ENCODE measurements at places on chromosomes 5 and 9. TPM values are rescaled to one million over a fixed set of nuclear protein-coding genes. Genes with fewer than 3 reads are reported as not detected.

MEGF10 gene
- total RNA-seq, result 0.28 TPM

MELK gene
- 57.7 TPM for total RNA-seq

LPAR1 gene
- not detected for total RNA-seq

DNA sequence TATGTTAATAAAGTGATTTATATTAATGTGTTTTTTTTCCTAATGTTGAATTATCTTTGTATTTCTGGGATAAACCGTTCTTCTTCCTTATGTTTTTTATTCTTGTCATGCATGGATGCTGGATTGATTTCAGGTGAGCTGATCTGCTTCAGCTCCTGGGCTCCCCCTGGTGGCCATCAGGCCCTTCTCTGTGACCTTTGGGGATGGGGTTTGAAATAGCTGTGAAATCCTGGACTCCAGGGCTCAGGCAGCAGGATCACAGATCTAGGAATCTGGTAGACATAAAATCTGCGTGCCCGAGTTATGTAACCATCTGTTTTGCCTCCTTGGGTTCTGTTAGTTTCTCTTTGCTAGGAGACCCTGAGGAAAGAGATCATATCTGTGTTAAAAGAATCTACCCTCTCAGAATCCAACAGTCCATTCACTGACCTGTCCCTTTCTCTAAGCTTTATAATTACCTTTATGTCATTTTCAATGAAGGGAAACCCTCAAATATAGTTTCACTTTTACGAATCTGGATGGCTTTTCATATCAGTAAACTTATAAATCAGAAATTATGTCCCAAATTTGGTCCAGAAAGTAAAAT lies 12.2 kb upstream of the OR13J1 start:
- ATAC-seq, result peak; percentile 72

DNA sequence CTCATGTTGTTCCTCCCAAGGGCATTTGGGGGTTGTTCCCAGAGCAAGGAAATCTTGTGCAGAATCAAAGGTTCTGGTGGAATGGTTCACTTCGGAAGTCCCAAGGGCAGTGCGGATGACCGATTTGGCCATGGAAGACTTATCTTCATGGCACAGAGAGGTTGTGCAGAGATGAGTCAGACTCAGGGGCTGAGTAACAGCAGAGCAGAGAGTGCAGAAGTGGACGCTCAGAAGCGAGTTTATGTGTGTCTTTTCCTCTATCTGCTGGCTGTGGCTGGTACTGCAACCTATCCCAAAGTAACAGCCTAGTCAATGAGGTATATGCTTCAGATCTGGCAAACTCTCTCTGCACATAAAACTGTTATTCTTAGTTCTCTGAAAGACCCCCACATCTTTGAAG lies 118.1 kb downstream of the DPYSL3 start:
- no peak for ATAC-seq

GRCh38 chr9:127219520-127219919 lies 45.1 kb upstream of the GARNL3 start:
- ATAC-seq, result no peak

- ATAC-seq, result no peak
These were observed 33.9 kb downstream of the HRH2 start for GRCh38 chr5:175691761-175692160.

DNA sequence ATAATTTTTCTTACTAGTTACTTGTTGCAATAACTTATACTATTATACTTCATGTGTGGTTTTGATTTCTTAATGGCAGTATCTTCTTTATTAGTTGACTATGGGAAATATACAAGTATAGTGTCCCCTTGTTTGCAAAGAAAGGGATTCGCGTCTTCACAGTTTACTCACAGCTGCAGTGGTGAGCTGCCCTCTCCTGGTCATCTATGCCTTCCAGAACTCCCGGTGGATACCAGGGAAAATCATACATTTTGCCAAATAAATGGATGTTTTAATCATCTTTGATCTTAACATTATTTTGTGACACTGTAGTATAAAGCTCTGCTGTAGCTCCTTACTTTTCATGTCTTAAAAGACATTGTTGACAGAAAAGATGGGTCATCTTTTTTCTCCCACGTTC lies 142.0 kb downstream of the ZCCHC7 start:
- ATAC-seq, result no peak

Data from activated T-helper 17 cell treated with anti-CD3 and anti-CD28 coated beads, Interleukin-2, amount 50 U/mL, for 72 hours (primary cell).